Stimulated activated CD8-positive, alpha-beta memory T cell treated with anti-CD3 and anti-CD28 coated beads, Interleukin-15, amount 100 ng/mL, for 48 hours (primary cell): ENCODE measurements at places on chromosomes 4 and X.

DNA sequence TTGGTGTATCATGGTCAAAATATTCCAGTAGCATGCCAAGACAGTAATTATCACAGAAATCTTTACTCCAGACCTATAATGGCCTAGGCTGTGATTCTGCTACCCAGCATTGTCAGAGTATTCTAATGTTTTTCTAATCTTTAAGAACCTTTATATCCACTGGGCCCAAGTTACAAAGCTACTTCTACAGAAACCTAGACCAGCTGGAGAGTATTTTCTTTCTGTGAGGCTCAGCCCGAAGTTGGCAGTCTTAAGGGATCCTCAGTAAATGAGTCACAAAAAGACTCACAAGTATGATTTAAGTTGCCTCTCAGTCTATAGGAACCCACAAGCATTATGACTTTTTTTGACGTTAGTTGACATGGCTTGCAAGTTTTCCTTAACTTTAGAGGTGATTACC lies 638.5 kb upstream of the FAM241A start:
- DNase-seq = no peak

- DNase-seq = no peak
These were observed 401.0 kb downstream of the FSTL5 start for GRCh38 chr4:161762796-161763195.

- no peak for DNase-seq
These were observed 140.2 kb upstream of the PJA1 start for GRCh38 chrX:69305333-69306062.

DNA sequence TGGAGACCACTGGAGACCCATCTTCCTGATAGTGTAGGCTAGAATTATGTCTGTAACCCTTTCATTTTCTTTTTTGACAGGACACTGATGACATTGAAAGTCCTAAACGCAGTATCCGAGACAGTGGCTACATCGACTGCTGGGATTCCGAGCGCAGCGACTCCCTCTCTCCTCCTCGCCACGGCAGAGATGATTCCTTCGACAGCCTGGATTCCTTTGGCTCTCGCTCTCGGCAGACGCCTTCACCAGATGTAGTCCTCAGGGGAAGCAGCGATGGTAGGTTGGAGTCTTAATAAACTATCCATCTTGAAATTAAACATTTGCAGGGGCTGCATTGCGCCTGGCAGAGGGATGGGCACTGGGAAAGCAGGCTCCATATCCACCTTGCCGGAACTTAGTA lies 75.4 kb downstream of the LIMCH1 start:
- DNase-seq = no peak

- peak; percentile 34 for DNase-seq
These were observed 10.9 kb downstream of the DCK start for GRCh38 chr4:71004281-71004851.

DNA sequence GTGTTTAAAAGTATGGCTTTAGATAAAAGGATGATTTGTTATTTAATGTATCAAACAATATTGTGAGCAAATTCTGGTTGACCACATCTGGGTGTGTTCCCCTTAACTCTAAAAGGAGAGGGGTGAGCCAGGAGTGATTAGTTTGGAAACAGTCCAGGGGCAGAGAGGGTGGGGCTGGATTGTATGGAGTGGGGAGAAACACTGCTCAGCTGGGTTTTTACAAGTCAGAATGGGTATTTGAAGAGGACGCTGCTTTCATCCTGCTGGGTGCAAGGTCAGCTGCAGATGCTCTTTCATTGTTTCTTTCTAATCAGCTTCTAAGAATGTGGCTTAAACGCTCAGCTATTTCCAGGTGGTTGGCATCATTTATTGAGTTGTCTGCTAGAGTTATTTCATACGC lies 82.8 kb upstream of the LIMCH1 start:
- DNase-seq = no peak

DNA sequence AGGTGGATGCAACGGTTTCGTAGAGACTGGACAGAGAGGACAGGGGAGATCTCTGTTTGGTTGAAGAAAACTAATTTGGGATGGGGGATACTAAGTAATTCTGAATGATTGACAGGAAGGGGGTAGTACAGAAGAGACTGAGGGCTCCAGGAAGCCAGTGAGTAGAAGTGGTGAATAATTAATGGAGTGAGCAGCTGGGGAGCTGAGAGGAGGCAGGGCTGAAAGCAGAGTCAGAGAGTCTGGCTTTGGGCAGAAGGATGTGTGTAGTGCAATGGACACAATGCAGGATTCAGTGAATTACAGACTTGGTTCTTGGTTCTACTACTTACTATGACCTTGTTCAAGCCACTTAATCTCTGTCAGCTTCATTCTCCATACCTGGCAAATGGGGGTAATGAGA lies 161.7 kb downstream of the RBMX2 start:
- DNase-seq = no peak

GRCh38 chrX:113545040-113545439 lies 704.4 kb upstream of the AMOT start:
- DNase-seq = no peak

DNA sequence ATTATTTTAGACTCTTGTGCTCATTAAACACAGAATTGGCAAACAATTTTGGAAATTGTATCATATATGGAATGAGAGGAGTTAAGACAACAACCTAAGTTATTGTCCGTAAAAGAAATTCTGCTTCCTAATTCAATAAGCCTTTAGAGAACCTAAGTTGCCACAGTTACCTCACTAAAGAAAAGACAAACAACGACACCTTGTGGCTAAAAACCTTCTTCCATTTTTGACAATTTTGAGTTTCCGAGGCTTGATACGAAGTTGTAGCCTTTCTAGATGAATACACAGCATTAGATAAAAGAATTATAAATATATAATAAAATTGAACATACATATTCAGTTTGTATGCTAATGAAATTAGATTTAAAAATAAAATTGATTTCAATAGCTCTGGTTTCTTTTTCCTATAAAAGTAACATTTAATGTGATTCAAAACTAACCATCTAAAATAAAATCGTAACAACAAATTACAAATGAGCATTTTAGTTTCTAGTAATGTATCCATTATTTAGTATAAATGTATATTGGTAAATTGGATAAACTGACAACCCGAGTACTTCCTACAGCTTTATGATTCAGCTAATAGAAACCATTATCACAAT lies 275.1 kb downstream of the GPM6A start:
- no peak for DNase-seq

DNA sequence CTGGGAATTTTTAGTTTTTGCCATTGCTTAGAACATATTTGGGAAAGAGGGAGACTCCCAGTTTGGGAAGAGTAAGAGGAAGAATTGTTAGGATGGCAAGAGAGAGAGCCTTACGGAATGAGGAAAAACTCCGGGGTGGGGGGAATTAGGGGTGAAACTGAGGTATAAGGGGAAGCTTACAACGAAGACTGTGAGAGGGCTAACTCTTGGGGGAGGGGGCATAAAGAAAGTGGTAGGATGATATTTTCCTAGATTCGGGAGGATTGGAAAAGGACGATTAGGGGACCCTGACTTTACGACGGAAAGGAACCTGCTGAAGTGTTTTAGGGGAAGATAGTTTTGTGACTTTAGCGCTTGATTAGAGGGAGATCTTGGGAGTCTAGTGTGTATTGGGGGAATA lies 86.2 kb upstream of the HPRT1 start:
- DNase-seq = no peak

DNA sequence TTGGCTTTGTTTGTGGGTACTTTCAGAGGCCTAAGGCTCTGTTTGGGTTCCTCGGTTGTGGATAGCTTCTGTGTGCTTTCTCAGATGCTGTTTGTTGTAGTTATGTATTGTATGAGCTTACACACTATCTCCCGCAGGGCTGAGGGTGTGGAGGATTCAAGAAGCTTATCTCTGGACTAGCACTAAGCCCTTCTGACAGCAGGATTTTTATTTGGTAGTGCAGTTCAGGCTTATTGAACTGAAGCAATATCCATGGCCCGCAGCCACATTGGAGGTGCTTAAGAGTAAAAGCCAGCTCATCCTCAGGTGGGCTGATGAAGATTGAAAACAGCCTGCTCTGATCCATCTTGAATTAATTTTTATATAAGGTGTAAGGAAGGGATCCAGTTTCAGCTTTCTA lies 128.2 kb downstream of the RASGEF1B start:
- no peak for DNase-seq

- DNase-seq = no peak
These were observed 3.3 kb downstream of the NKX6-1 start for GRCh38 chr4:84495794-84496261.

DNA sequence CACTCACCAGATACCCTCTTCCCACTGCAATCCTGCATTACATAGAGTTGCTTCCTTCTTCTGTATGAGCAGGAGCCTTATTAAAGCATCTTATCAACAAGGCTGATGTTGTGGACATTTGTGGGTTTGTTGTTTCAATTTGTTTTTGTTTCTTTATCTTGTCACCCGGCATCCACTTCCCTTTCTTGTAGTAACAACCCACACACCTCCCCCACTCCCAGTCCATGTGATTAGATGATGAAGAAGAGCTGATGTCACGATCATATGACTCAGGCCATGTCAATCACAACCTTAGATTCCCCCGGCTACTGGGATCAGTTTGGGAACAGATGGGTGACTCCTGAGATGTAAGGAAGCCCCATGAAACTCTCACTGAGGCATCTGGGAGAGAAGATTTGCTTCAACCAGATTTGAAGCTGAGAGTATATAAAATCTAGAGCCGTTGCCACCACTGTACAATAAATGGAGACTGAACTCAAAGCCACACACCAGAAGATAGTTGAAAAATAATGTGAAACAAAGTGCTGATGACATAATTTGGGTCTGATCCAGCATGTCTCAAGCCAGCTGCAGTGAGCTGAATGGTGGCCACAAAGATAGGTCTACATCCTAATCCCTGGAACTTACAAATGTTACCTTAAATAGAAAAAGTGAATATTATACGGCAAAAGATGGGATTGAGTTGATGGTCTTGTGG lies 34.1 kb upstream of the SRD5A3 start:
- DNase-seq = no peak

- DNase-seq = no peak
These were observed 183.9 kb downstream of the CPEB2 start for GRCh38 chr4:15186149-15186548.

DNA sequence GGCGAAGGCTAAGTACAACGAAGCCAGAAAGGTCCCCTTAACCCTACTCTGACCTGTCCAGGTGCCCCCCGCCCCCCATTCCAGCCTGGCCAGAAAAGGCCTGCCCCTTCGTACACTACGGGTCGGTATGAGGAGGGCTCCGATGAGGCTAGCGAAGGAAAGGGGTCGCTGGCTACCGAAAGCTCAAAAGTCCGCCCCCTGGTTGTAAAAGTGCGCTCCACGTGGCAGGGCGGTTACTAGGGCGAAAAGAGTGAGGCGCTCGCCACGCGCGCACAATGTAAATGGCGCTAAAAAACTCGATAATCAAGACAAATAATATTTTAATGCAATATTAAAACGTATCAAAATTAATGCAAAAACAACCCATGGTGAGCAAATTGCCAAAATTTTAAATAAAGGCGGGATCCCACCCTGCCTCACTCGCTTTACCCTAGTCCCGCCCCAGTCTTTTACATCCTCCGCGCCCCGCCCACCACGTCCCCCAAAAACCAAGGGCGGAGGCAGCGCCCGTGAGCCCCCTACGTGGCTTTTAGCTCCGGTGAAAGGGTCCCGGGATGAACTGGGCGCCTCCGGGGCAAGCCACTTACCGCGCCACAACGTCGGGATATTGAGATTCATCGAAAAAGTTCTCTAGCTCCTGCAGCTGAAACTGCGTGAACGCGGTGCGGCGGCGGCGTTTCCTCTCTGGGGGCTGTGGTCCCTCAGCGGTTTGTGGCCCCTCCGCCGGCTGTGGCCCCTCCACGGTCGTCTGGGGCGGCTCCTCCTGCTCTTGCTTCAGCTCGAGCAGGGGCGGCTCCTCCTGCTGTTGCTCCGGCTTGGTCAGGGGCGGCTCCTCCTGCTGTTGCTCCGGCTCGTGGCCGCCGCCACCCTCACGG lies 929 bp downstream of the ESX1 start:
- no peak for DNase-seq

DNA sequence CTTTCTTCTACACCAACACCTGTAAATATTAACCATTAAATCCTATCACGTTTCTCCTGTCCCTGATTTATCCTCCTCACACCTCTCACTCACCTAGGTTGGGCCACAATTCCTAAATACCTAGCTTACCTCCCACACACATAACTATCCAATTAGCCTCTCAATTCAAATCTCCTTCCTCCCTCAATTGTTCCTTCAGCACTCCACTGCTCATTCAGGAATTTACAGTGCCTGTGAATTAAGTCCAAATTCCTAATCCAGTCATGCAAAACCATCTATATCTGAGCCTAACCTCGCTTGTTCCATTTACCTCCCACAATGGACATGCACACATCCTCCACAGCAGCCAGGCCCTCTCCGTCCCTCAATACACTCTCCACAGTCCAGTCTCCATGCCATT lies 17.5 kb downstream of the ANXA5 start:
- no peak for DNase-seq

- no peak for DNase-seq
These were observed 1024.0 kb upstream of the SLIT2 start for GRCh38 chr4:19227701-19228100.

DNA sequence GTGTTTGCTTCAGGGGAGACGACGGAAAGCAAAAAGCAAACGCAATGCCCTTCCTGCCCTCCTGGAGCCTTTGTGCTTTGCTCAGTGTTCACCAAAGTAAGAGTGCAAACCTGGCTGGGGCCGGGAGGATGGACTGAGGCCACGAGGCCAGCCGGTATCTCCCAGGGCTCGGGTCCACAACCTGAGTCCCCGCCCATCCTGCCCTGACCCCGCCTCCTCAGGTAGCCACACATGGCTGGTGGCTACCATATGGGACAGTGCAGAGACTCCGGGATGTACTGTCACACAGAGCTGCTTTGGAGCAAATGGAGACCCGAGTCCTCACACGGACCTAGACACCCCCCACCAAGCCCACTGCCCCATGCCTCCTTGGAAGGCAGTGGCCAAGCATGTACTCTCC lies 4.8 kb downstream of the ATP2B3 start:
- no peak for DNase-seq

- no peak for DNase-seq
These were observed 2184.4 kb upstream of the TENM3 start for GRCh38 chr4:180058691-180059215.

- DNase-seq = no peak
These were observed 58.6 kb upstream of the ETNPPL start for GRCh38 chr4:108821351-108821930.

DNA sequence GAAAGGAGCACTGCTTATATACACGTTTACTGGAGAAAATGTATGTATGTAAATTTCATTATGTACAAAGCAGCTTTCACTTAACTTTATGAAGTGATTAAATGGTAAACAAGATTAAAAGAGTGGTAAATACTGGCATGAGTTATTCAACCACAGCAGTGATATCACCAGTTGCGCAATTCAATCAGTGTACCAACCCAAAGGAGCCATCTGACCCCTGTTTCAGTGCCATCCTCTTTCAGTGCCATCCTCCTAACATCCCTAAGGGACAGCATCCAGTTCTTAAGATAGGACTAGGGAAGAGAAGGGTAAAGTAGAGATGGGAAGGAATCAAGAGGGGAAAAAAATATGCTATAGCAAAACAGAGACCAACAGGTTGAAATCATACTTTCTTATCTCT lies 16.2 kb downstream of the HPF1 start:
- no peak for DNase-seq

- no peak for DNase-seq
These were observed 644.7 kb upstream of the BOD1L1 start for GRCh38 chr4:14272206-14272605.

GRCh38 chr4:78616046-78616498 lies 64.5 kb downstream of the ANXA3 start:
- DNase-seq = no peak

- DNase-seq = no peak
These were observed 209.7 kb upstream of the RADX start for GRCh38 chrX:106401965-106402559.

- no peak for DNase-seq
These were observed 4.5 kb downstream of the HHIP start for GRCh38 chr4:144650311-144651005.

GRCh38 chr4:172818901-172819300 lies 349.7 kb upstream of the GALNT7 start:
- no peak for DNase-seq
